Renal cortex interstitium (tissue), 15 donors: ENCODE measurements at places on chromosomes 7 and 10.

GRCh38 chr7:100486753-100487446, 3.2 kb downstream of the NYAP1 start:
- DNase-seq = no peak

GRCh38 chr10:19317952-19318351, 269.4 kb downstream of the MALRD1 start:
- DNase-seq = no peak

DNA sequence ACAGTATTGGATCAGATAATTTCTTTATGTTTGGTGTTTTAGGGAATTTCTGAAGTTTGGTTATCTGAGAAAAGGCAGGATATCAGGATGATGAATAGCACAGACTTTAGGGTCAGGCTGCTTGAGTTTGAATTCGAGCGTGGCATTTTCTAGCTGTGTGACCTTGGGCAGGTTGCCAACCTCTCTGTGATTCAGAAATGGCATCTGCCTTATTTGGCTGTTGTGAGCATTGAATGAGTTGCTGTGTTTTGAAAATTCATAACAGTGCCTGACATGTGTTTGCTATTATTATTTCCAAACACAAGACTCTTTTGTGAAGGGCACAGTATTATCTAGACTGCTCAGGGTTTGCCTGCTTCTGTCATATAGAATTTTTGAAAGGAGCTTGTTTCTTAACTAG, 66.9 kb downstream of the NXPH1 start:
- DNase-seq = peak; percentile 32

GRCh38 chr7:23472046-23472445, 1.8 kb upstream of the IGF2BP3 start:
- DNase-seq = no peak

DNA sequence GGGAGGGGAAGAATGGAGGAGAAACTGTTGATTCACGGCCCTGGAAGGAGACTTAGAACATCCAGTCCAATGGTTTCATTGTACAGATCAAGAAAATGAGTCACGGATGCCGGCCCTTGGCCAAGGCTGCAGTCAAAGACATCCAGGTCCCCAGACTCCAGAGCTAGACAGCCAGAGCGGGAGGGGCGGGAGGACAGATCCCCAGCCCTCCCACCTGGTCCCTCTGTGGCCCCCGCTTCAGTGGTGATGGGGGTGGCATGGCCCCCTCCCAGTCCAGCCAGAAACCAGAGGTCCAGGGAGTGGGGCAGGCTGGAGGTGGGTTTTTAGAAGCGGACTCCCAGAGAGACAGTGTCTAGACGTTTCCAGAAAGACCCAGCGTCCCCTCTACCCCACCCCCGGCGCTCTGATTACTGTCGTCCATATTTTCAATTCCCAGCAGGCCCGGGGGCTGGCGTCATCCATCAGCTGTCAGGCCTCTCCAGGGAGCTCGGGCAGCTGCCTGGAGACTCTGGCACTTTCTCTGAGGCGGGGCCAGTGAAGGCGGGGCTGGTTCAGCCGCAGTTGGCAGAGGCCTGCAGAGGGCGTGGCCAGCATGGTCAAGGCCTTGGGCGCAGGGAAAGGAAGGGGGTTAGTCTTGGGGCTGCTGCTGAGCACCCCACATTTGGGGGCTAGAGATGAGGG, 8.0 kb upstream of the HSPB1 start:
- DNase-seq = peak; percentile 73

DNA sequence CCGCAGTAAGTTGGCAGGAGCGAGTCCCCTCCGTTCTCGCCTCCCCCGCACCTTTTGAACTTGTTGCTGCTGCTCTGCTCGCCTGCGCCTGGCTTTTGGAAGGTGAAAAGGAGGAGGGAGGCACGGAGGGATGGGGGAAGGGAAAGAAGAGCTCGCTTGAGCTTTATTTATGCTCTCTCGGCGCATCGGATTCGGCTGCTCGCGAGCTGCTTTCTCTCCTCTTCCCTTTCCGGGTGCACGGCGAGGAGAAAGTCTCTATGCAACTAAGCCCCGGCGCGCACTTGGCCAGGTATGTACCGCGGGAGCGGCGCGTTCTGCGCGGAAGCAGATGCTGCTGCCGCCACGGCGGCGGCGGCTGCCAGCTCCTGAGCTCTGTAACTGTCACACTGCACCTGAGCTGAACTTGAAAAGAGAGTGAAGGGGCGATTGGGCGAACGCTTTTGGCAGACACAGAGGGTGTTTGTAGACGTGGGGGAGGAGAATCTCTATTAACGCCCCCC, 551 bp downstream of the KCND2 start:
- peak; percentile 15 for DNase-seq

DNA sequence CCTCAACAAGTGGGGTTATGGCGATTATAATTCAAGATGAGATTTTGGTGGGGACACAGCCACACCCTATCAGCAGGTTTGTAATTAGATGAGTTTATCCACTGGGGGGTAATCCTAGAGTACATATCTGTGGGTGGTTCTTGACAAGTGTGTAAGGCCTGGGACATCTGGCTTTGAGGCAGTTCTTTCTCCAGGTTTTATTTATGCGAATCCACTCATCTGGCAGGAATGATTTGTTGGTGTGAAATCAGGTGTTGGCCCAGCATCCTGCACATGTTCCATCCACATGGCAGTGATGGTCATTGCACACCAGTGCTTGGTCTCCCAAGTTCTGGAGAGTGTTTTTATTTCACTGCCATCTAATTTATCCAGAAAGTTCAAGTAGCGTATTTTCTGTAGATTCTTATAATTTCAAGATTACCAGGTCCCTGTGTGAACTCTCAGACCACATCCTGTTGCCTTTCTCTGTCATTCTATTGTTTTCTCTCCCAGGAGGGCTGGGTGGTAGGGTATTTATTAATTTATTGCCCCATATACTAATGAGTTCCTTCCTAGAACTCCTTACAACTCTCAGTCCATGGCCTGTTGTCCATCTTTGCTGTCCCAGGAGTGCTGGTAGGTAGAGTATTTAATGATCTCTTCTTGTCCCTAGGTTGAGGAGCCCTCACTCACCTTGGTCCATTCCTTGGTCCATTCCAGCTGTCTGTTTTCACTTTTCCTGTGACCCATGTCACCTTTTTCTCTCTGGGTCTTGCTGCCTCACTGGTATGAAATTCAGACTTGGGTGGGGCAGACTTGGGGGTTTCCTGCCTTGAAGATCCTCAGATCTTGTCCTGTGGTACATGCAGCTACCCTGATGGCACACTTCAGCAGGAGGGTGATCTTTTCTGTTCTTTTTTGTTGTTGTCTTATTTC, 10.4 kb downstream of the RALA start:
- no peak for DNase-seq

GRCh38 chr7:49397750-49398149, 375.7 kb upstream of the VWC2 start:
- DNase-seq = no peak

DNA sequence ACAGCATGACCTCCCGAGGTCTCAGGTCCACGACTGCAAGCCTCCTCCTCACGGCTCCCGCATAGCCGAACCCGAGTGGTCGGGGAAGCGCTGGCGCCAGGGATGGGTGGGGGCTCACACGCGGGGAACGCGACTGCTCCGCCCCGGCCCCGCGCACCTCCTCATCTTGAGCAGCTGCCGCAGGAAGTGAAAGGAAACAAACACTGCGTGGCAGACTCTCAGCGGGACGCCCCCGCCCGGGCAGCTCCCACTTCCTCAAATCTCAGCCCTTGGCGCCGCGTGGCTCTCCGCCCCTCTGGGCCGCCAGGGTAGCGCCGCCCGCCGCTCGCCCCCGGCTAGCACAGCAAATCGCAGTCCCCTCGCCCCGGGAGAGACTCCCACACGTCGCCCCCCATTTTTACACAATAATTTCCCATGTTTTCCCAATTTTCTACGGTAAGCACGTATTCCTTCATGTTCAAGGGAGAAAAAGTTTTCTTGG, at the start of gene TMEM243:
TSS of gene TMEM243 (minus strand) at position 188 of the 481 bp plus-strand sequence. CDS start 229 bp downstream, outside the sequence.
- DNase-seq = peak; percentile 63

GRCh38 chr10:20240643-20241042, 424.4 kb downstream of the PLXDC2 start:
- DNase-seq = no peak

- DNase-seq = no peak
Observed at GRCh38 chr10:78420946-78421735, 387.5 kb downstream of the RPS24 start.

DNA sequence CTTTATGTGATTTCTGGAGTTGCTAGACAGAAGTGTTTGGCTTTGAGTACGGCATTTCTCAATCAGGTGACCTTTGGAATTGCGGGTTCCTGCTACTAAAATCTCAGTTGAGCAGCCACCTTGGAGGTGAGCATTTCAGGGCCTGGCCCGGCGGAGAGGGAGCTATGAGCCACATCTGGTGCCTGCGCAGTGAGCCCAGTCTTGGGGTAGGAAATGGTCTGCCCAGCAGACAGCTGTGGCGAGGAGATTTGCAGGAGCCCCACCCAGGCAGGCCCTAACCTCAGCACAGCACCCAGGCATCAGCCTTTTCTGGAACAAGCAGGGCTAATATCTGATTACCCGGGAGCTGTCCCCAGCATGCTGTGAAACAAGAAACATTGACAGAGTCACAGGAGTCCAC, 547.9 kb upstream of the FOXK1 start:
- DNase-seq = no peak

- no peak for DNase-seq
Observed at GRCh38 chr10:48330269-48330668, 23.8 kb downstream of the MAPK8 start.

DNA sequence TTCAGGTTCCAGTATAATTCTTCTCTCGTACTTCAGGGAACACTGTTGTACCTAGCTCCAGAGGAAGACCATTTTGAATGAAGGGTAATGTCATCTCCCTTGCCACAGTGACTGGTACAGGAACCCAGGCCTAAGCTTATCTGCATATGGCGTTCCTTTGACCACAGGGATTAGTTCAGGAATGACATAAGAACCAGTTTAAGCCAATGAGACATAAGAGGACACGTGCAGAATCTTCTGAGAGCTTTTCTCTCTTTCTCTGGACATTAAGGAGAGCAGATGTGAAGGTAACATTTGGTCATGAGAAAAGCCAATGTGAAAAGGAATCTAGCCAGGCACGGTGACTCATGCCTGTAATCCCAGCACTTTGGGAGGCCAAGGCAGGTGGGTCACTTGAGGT, 21.8 kb upstream of the HIBADH start:
- no peak for DNase-seq

DNA sequence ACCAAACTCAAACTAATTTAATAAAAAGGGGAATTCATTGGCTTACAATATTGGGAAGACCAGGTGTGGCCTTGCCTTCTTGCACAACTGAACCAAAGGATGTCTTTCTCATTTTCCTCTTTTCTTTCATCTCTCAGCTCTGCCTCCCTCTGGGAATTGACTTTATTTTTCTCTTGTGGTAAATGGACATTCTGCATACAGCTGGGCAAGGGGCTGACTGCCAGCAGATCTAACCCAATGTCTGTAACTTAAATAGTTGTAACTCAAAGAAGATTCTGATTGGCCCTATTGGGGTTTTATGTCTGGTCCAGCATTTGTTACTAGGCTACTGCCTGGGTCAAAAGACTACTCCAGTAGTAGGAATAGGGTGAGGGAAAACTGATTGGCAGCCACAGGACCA, 15.3 kb downstream of the PTTG1IP2 start:
- DNase-seq = no peak

DNA sequence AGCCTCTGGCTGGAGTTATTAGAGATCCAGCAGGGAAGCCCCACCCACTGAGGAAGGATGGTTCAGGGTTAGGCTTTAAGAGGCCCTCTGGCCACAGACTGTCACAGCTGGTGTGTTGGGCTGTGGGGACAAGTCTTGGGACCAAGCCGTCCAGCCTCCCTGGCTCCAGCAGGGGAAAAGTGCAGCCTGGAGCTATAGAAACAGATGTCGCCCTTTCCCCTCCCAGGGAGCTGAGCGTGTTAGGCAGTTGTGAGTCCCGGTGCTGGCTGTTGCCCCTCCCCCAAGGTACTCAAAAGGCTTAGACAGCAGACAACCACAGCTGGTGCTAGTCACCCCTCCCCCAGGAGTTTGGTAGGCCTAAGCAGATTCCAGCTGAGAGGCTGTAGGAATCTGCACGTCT, 143.4 kb downstream of the TMEM168 start:
- no peak for DNase-seq

DNA sequence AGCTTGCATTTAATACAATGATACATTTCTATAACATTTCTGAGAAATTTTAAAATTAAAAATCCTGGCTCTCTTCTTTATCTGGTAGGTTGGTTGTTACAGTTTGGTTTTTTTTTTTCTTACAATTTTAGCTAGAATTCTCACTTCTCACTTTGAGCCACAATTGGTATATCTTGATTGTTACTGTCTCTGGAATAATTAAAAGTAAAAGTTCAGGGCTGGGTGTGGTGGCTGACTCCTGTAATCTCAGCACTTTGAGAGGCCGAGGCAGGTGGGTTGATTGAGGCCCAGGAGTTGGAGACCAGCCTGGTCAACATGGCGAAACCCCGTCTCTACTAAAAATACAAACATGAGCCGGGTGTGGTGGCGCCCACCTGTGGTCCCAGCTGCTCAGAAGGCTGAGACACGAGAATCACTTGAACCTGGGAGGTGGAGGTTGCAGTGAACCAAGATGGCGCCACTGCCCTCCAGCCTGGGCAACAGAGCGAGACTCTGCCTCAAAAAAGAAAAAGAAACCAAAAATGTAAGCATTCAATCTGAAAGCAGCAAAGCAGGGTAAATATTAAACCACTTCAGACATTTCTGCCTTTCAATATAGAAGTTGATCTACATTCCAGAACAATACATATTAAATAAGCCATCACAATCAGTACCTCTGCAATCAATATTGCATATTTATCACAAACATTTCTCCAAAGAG, 88.6 kb upstream of the PFKP start:
- DNase-seq = no peak

GRCh38 chr10:98536551-98536950, 89.8 kb upstream of the HPS1 start:
- DNase-seq = no peak

DNA sequence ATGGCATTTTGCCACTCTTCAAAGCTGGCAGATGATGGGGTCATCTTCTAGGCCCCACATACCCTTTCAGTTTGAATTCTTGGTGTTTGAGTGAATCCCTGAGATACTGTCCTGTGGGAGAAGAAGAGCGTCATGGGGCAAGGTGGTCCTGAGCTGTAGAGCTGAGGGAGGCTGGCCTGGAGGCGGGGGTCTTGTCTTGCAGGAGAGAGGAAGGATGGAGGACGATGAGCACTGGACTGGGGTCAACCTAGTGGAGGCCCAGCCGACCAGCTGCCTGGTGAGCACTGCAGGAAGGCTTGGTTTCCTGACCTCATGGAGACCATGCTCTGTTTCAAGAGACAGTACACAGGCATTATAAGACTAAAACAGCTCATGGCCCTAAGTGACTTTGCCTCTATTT, 114.6 kb downstream of the TACC2 start:
- no peak for DNase-seq

GRCh38 chr10:122331615-122332446, 42.7 kb upstream of the PLEKHA1 start:
- no peak for DNase-seq
